Mesenteric fat pad (tissue), 1 donor: ENCODE measurements at places on chromosomes 4 and X. TPM values are rescaled to one million over a fixed set of nuclear protein-coding genes. Genes with fewer than 3 reads are reported as not detected.

- DNase-seq, result no peak
Observed at GRCh38 chr4:11259837-11260236, 168.9 kb downstream of the HS3ST1 start.

GRCh38 chrX:19560611-19561010 is 45.3 kb upstream of the MAP3K15 start:
- DNase-seq, result no peak

GRCh38 chrX:119755981-119756533 is 2.3 kb upstream of the SOWAHD start:
- DNase-seq, result no peak

GRCh38 chr4:139633661-139634060 is 32.0 kb upstream of the MGST2 start:
- no peak for DNase-seq

DNA sequence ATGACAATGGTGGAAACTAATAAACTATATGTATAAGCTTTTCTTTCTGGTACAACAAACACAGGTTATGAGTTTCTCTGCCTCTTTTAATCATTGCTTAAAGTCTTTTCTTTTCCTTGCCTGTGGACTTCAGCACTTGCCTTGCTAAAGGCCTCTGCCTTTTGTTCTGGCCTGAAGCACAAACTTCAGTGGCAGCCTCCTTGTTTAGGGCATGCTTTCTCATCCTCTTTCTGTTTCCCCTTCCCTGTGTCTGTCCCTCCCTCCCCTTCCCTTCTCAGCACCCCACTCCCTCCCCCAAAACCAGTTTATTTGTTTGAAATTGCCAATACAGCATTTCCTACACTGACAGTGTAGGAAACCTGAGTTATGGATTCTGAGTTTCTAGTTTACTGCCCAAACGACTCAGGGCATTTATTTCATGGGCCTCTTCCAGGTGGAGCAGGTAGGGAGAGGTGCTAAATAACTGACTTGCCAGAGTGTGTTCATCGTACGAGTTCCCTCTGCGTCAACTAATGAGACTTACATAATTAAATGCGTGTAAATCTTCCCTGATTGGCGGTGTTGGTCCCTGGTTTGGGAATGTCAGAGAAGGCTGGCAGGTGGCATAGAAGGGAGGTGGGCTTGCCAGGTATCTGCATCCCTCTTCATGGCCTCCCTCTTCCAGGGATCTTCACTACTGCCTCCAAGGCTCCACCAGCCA is 311.0 kb downstream of the FBXW7 start:
- no peak for DNase-seq

DNA sequence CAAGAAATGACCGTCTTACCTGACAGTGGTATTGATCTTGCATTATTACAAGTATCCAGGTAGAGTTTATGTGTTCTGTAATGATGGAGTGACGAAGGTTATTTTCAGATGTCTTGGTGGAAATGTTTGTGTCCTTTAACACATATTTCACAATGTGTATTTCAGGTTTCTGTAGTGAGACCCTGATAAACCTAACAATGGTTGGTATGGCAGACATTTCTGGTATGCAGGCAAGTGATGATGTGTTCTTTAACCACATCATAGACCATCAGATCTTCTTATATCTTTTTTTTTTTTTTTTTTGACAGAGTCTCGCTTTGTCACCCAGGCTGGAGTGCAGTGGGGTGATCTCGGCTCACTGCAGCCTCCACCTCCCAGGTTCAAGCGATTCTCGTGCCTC is 14.6 kb upstream of the ATXN3L start:
- DNase-seq, result no peak

- DNase-seq, result no peak
Observed at GRCh38 chr4:52568351-52568750, 90.8 kb downstream of the USP46 start.

- DNase-seq, result no peak
Observed at GRCh38 chr4:154078504-154079350, 289.8 kb upstream of the SFRP2 start.

DNA sequence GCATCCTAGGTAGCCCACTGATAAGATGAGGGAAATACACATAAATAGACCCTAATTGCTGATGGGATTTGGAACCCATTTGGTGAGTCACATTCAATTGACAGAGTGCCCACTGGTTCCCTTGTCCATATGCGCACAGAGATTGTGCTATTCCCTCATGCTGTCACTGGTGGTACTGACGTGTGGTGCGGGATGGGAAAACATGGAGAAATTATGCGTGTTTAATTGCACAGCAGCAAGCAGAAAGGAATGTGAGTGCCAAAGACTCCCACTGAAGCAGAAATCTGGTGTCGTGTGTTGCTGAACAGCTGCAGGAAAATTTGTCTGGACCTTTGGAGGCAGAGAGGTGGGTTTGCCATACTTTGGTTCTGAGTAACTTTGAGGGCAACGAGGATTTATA is 92.2 kb downstream of the NHSL2 start:
- DNase-seq, result no peak

GRCh38 chr4:78684325-78685079 is 91.6 kb upstream of the BMP2K start:
- DNase-seq, result no peak

- no peak for DNase-seq
Observed at GRCh38 chrX:13940671-13941070, 89.0 kb downstream of the GEMIN8 start.

DNA sequence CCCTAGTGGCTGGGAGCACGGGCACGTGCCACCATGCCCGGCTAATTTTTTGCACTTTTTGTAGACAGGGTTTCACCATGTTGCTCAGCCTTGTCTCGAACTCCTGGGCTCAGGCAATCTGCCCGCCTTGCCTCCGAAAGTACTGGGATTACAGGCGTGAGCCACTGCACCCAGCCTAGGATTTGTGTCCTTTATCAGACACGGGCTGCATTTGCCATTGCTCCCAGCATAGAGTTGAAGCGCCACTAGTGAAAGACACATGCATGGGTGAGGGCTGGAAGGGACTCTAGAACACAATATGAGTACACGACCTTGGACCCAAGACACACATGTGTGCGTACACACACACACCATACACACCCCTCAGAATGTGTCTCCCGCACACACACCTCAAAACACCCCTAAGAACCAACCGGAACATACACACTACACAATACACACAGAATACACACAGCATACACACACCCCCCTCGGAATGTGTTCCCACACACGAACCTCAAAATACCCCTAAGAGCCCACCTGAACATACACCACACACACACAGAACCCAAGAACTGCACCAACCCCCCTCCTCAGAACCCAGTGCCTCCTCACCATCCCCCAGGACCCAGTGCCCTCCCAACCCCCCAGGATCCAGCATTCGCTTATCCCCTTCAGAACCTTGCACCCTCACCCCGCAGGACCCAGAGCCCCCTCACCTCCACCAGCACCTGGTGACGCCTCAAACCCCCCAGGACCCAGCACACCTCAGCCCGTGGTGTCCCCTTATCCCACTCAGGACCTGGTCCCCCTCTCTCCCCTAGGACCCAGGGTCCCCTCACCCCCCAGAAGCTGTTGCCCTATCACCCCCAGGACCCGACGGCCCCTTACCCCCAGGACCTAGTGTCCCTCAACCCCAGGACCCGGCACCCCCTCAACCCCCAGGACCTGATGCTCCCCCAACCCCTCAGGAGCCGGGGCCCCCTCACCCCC is 1.0 kb downstream of the TNIP2 start:
- no peak for DNase-seq

DNA sequence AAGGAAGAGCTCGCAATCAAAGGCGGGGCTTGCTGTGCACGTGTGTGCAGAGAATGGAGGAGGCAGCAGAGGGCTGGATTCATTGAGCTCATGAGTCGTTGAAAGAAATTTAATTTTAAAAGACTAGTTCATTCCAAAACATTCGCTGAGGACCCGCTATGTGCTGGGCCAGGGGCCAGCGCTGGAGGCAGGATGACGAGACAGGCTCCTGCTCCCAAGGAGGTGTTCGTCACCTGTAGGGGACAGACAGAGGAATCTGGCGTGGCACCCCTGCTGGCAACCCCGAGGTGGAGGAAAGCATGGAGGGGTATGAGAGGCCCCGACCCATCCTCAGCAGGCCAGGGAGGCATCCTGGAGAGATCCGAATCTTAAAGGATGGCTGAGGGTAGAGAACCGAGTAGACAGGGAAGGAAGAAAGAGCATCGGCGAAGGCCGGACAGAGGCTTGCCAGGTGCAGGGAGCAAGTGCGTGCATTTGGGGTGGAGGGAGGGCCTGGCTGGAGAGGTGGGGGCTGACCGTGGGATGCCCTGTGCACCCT is 96.4 kb downstream of the CPZ start:
- peak; percentile 65 for DNase-seq

DNA sequence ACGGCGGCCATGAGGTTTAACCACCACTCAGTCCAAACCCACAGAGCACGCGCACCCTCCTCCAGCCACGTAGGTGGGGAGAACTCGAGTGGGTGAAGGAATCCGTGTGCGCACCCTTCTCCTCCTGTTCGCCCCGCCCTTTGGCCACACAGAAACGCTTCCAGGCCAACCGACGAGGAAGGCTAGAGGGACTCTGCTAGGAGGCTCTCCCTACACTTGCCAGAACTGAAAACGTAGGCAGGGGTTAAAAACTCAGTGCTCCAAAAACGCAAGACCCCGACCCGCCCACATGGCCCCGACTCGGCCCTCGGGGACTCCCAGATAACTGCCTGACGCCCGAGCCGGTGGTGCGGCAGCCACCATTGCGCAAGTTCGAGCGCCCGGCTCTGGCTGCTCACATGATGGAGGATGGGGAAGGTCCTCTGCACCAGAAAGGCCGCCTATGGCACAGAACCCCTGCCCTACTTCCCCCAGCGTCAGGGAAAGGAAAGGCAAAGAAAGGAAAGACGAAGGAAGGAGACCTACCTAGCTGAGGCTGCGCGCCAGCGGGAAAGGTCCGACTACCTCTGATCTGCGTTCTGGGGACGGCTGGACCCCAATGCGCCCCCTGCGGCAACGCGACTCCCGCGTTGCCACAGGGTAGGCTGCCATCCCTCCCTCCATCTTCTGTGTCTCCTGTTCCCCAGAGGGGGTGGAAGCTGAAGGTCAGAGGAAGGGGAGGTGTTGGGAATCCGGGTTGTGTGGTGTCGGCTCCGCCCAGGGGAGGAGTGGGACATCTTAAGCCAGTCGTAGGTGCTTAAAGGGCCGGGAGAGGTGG is 201.9 kb upstream of the AGTR2 start:
- no peak for DNase-seq

DNA sequence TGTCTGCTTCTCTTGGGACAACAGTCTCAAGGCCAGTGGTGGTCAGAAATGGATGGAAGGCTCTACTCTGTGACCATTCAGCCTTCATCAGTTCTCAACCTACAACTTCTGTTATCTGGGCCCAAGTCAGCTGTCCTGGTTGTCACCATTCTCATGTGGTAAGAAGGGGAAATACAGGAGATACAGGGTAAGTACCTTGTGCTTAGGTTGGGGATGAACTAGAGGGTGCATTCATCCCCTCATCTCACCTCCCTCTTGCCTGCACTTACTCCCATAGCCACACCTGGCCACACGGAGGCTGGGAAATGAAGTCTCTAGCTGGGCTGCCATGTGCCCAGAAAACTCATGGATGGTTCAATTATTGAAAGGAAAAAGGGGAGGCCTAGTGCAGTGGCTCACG is 44.9 kb downstream of the FAM184B start:
- DNase-seq, result no peak

DNA sequence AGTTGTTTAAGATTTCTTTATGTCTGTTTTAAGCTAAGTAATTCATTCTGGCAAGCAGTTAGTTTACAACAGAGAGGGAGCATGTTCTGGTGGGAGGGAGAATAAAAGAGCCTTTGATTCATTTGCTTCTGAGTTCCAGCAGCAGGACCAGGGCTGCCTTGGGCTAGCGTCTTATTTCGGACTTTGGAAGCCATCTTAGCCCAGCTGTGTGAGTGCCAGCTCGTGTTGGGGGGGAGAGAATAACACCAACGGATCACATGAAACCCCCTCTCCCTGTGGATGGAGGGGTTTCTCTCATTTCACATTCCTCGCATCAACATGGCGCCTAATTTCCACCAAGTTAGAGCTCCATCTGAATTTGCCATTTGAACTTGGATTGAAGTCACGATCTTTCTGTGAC is 7.4 kb downstream of the GAB1 start:
- DNase-seq, result no peak

- DNase-seq, result no peak
Observed at GRCh38 chr4:164350061-164350460, 403.9 kb upstream of the SMIM31 start.

DNA sequence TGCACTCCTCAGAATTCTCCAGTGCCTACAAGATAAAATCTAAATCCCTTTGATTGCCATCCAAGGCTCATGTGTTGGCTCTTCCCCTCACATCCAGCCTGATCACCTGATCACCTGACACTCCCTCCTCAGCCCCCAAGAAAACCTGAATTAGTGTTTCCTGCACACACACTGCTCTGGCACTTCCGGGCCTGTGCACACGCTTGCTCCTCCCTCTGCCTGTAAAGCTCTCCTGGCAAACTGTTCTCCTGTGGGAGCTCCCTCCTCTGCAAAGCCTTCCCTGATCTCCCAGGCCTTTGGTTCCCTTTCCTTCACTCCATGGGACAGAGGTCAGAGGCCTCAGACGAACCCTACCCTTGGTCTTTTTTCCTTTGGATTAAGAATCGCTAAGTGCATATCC is 19.9 kb downstream of the PHKA2 start:
- no peak for DNase-seq

DNA sequence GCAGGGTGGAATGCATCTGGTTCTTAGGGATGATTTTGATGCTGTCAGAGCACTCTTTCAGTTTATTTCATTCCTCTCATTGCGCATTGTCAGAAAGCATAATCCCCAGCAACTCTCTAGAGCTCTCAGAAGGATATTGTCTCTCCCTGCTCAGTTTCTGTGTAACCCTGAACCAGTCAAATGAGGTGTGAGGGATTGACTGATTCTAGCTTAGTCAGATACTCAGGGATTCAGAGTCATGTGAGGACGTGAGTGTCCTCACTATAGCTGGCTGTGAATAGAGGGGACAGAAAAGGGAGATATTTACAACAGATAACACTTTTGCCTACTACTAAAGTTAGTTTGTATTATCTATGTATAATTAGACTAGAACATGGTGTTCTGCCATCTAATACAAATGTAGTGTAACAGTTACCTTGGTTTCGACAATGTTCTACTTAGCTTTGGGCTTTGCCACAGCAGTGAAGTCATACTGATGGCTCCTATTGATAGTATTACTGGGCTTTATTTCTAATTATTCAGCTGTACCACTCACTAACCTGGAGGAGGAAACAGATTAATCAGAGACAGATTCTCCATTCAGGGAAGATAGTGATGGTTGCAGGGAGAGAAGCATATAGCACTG is 19.5 kb downstream of the AP1AR start:
- no peak for DNase-seq

GRCh38 chr4:177077095-177077971 is 232.3 kb upstream of the NEIL3 start:
- DNase-seq, result no peak

ZMAT1 gene
- total RNA-seq, result 3.9 TPM

CFAP47 gene
- total RNA-seq, result not detected

TACR3 gene
- not detected for total RNA-seq

CEP135 gene
- total RNA-seq, result 6.3 TPM

PABPC4L gene
- total RNA-seq, result 1.3 TPM

HS3ST1 gene
- 4.2 TPM for total RNA-seq

CSAG3 gene
- not detected for total RNA-seq

FREM3 gene
- not detected for total RNA-seq

CT83 gene
- total RNA-seq, result not detected

CCKAR gene
- total RNA-seq, result not detected

IQCM gene
- not detected for total RNA-seq

KCTD8 gene
- total RNA-seq, result not detected

SSX3 gene
- not detected for total RNA-seq

UGT2B15 gene
- not detected for total RNA-seq

FRMPD4 gene
- not detected for total RNA-seq
